ENCODE measurements at places on chromosomes 5 and 9. TPM values are rescaled to one million over a fixed set of nuclear protein-coding genes. Genes with fewer than 3 reads are reported as not detected.
A peak's percentile ranks its signal among the peaks of the same experiment; 100 is the strongest.

Gene BARHL1
- not detected for total RNA-seq

GRCh38 chr5:138722544-138723177 lies 30.6 kb upstream of the CTNNA1 start:
- no peak for DNase-seq

DNA sequence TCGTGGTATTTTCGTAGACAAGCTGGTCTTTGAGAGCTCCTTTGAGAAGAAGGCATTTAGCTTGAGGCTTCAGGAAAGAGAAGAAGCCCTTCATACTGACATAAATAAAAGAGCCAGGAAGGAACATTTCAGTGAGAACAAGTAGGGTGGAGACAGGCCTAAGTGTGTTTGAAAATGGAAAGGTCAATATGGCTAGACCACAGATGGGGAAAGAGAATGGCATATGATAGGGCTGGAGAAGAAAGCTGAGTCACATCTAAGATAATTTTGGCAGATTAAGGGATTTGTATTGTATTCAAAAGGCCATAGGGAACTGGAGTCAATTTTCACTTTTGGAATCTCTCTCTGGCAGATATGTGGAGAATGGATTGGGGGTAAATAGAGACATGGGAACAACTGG lies 374.9 kb downstream of the TMEM38B start:
- DNase-seq, result no peak

Gene NFX1
- total RNA-seq, result 47.6 TPM

DNA sequence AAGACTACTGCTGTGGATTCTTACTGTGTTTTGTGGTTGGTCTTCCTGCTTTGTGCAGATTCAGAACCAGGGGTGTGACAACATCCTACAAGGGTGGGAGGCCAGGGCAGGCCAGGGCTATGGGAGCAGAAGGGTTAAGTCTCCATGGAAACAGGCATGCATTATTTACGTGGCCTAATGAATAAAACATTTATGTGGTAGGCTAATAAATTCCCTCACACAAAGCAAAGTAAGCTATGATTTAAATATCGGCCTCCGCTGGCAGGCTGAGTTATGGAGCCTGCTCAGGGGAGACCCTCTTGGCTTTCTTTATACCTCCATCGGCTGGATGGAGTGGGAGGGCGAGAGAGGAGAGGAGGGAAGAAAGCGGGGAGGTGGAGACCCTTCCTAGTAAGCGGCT lies 230.3 kb upstream of the MVB12B start:
- DNase-seq, result no peak

- no peak for DNase-seq
Measured at GRCh38 chr5:176916337-176916736, 17.2 kb upstream of the HK3 start.

DNA sequence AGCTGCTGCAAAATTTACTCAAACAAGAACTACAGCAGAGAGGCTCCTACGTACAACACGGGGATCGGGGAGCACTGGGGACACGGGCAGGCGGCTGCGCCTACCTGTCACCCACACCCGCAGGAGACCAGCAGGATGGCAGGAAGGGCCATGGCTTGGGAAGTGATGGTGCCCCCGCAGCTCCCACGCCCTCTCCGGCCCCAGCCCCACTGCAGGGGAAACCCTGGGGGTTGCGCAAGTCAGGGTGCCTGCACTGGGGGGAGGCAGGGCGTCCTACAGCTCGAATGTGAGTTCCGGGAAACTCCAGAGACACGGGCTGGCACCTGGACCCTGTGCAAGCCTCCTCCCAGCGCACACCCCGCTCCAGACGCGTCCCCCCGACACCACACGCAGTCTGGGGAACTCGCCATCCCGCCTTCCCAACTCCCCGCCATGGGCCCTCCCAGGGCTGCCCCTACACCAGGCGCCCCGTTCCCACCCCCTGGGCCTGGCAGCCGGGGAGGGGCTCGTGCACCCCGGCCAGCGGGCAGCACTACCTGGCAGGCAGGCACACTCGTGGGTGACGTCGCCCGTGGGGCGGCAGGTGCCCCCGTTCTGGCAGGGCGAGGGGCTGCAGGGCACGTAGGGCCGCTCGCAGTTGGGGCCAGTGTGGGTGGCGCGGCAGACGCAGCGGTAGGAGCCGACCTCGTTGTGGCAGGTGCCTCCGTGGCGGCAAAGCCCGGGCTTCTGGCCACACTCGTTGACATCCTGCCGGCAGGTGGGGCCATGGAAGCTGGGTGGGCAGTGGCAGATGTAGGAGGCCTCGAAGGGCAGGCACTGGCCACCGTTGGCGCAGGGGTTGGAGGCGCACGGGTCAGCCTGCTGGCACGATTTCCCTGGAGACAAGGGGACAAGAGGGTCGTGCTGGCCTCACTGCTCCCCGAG lies 23.3 kb downstream of the NOTCH1 start:
- DNase-seq, result no peak

DNA sequence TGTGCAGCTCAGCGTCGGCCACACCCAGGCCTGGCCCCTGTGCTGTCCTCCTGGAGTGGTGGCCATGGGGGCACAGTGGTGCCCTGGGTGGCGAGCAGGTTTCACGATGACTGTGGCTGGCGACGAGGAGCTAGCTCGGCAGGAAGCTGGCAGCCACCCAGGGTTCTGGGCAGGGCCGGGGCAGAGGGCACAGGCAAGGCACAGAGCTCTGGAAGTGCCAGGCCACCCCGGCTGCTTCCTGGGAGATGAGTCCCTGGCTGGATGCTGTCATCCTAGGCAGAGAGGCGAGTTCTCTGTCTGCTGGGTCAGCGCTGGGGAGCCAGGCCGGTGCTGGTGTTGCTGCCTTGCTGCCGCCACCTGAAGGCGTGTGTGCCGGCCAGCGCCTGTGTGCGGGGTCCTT lies 51.7 kb downstream of the RXRA start:
- peak; percentile 85 for DNase-seq
